CD4-positive, alpha-beta T cell treated with Interleukin-15 for 1 hour (primary cell): ENCODE measurements at places on chromosomes 6 and 20.
A peak's percentile ranks its signal among the peaks of the same experiment; 100 is the strongest.

DNA sequence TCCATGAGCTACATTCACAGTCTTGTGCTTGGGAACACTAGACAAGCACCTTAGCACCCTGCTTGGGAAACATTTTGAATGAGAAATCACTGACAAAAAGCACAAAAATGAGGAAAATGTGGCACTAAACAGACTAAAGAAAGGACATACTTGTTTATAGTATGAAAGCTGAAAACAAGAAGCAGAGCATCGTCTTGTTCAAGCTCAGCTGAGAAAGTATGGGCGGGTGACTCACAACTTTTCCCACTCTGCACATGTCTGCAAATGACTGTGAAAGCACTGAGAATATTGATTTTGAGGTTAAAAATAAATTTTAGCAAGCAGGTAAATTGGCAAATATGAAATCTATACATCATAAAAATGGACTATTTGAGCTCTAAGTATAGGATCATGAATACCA, 725.3 kb downstream of the COL12A1 start:
- no peak for DNase-seq

DNA sequence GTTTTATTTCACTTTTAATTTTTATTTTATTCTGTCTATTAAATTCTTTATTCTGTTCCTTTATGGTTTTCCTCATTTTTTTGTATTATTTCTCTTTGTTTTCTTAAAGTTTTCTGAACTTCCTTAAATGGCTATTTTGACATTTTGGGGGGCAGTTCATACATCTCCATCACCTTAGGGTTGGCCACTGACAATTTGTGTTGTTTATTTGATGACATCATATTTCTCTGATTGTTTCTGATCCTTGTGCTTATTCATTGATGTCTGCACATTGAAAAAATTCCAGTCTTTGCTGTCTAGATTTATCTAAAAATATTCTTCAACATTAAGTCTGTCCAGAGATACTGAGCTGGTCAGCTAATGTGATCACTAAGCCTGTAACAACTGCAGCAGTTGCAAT, 379.5 kb upstream of the EYS start:
- no peak for DNase-seq

DNA sequence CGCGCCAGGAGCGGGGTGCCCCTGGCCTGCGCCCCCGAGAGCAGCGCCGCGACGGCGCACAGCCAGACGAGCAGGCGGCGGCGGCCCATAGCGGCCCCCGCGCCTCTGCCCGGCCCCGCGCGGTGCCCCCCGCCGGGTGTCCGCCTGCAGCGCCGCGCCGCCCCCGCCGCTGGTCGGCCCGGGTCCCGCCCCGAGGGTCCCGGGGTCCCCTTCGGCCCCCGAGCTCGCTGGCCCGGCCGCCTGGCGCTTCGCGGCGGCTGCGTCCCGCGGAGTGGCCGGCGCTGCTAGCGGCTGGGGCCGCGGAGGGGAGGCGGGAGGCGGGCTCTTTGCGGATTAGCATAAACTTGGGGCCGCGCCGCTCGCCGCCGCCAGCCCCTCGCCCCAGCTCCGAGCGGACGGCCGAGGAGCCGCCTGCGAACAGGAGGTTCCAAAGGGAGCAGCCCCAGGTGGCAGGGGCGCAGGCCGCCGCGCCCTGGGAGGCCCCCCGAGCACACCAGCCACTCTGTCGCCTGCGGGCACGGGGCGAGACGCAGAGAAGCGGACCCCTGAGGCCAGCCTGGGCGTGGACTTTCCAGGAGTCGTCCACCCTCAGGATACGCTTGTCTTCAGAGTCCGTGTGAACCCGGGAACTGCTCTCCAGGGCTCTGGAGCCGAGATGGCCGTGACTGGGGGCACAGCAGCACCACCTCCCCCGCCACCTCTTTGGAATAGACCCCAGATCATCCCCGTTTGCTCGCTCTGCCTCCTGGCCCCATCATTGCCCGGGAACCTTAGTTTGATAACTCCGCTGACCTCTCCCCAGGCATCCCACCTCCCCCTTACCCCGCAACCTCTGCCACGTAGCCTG, at the start of gene EMILIN3:
TSS of gene EMILIN3 (minus strand) at position 273 of the 847 bp plus-strand sequence. CDS start at position 89, 184 bp downstream.
- DNase-seq: no peak

DNA sequence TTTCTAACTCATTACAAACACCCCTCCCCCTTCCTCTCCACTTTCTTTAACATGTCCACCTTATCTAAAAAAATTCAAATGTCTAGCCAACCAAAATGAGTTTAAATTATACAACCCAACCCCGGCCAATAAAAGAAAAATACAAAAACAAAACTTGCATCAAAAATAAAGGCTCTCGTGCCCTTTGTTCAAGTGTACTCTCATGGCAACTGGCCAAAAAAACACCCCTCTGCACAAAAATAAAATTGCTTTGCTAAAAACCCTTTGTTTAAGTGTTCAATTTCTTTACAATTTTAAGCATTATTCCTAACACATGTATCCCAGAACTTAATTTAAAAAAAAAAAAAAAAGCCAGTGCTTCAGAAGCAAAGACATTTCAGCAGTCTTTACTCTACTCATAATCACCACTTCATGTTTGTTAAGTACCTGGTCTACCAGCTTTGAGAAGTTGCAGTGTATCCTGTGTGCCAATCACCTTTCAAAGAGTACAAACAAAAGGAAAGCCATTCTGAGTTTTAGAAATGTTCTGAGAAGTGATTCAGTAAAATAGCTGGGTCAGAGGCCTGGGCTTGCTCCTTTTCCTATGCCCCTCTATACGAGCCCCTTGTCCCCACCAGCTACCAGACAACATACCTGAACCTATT, 87.5 kb downstream of the MDN1 start:
- DNase-seq: no peak

- no peak for DNase-seq
Observed at GRCh38 chr6:152298055-152298647, 339.0 kb downstream of the SYNE1 start.

DNA sequence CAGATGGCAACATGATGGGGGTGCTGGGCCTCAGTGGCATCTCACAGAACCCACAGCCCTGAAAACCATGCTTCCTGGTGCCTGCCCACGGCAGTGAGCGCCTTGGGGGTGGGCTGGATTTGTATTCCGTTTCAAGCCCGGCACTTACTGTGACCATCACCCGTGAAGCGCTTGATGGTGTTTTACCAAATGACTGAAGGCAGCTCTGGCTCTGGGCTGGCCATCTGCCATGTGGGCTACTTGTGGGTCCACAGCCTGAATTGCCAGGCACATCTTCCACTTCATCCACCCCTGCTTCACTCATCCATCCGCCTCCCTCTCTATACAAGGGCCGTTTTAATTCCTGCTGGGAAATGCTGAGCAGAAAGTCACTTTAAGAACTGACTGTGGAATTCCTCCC, 250.9 kb upstream of the GMDS start:
- no peak for DNase-seq

DNA sequence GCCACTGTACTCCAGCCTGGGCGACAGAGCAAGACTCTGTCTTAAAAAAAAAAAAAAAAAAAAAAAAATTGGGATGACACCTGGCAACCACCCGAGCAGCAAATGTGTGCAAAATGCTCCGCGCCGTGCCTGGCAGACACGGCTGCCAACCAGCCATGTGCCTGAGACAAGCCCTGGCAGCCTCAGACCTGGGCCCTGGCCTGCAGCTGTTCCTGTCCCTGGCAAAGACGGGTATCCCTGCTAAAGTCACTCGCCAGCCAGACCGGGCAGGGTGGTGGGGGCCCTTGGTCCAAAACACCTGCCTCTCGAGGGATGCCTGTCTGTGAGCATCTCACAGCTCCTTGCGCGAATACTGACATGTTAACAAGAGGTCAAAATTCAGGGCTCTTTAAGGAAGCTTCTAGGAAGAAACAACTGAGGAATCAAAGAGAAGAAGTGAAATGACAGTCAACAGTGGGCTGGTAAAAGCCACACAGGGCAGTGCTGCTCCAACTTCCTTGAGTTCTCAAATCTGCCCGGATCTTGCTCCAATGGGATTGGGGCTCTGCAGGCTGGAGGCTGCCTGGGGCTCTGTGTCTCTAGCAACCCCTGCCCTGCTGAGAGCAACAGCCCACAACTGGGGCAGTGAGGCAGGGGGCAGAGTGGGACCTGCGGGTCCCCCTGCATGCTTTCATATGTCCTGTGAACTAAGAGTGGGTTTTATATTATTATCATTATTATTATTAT, 53.4 kb downstream of the SYTL3 start:
- DNase-seq: no peak

DNA sequence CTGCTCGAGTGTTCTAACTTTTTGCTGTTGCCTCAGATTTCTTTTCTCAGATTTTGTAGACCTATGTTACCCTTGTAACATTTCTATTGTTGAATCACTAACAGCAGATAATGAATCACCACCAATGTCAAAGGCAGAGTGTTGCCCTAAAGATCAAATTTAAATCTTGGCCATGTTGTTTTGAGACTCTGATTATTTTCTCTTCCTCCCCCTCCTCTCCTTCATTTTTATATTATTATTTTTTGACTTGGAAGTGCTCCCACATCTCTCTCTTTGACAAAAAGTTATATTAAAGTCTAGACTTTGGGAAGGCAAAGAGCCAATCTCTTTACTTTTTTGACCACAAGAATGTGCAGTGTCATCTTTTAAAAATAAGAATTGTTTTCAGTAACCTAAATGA, 422.7 kb downstream of the NKAIN2 start:
- DNase-seq: no peak

DNA sequence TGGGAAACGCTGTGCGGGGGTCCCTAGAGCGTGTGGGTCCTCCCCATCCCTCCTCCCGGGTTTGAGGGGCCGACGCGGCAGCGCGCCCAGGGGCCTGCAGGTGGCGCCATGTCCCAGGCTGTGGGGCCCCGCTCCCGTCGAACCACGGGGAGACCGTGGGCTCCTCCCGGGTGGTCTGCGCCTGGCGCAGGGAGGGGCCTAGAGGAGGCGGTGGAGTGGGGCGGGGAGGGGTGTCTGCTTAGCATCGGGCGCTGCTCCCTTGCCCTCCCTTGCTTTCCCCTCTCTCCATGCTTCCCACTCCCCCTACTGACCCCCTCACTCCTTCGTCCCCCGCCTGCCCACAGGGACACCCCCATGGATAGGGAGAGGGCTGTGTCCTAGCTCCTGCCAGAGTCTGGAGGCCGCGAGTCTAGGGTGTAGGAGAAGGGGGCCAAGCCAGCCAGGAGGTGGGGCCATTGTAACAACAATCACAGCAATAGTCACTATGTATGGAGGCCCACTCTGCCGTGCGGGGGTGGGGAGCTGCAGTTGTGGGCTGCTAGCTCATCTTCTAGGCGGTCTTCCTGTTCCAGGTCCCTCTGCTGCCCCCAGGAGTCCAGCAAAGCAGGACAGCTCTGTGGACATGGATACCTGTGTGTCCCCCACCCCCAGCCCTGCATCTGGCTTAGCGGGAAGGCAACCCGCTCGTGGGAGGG, 51.7 kb downstream of the CHMP4B start:
- DNase-seq: no peak

DNA sequence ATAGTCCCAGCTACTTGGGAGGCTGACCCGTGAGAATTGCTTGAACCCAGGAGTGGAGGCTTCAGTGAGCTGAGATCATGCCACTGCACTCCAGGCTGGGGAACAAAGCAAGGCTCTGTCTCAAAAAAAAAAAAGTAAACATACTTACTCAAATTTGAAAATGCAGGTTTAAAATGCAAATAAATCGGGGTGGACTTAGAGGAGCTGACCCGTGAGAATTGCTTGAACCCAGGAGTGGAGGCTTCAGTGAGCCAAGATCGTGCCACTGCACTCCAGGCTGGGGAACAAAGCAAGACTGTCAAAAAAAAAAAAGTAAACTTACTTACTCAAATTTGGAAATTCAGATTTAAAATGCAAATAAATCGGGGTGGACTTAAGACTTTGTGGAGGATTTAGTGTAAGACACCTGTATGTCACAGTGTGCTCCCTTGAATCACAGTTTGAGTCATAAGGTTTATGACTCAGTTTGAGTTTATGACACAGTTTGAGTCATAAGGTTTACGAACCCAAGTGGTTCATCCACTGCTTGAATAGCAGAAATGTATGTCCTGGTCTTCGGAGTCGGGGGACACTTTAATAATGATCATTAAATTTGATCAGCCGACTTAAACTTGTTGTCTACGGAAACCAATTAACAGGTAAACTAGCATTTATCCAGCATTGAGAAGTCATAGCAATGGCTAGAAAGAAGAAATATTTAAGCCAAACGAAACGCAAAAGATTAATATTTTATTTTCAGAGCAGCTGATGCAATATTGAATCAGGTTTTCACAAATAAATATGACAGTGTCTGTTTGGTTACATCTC, 6.8 kb upstream of the MRPS10 start:
- no peak for DNase-seq

DNA sequence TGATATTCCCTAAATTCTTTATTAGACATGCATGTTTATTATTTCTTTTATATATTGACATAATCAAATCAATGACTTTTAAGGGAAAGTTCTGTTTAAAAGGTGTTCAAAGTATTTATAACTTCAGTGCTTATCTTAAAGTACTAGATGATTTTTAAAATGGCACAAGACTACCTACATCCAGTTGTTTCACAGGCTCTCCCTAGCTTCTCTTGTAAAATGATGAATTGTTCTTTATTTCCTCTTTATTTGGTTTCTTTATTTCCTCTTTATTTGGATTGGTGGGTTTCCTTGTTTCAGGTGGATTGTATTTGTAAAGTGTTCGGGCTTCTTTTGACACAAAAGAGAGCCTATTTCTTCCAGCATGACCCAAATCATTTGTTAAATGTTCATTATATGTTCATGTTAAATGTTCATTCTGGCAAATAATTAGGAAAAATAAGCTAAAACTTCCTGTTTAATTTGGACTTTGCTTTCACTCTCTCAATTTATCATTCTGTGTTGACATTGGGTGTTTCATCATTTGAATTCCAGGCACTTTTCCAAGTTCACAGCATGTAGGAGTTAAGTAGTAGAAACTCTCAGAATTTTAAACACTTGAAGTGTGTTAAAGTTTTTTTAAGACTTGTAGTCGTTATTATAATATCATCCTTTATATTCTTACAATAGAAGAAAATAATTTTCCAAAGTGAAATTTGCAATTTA, 24.6 kb downstream of the MLIP start:
- no peak for DNase-seq

DNA sequence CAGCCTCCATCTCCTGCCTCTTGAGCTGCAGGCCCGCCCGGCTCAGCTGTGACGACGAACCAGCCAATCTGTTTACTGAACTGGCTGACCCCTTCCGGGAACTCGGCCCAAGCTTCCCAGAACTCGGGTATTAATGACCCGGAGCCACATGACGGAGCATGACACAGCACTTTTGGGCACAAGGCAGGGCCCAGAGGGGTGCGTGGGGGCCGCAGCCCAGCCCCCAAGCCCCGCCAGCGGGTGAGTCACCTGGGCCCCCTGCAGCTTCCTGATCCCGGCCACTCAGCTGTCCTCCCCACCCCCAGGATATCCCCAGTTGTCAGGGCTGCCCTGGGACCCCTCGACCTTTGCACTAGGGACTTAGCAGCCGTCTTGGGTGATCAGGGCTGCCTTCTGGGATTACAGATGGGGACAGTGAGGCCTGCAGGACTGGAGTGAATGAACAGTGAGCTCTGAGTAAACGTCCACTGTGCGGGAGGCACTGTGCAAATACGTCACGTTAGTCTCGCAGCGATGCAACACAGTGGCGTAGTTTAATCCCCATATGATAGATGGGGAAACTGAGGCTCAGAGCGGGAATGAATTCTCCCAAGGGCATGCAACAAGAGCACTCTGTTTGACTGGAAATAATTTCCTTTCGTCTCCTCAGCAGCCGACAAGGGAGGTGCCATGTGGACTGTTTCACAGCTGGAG, 102.1 kb downstream of the CEBPB start:
- peak; percentile 63 for DNase-seq

GRCh38 chr20:58875111-58875510, 22.6 kb downstream of the GNAS start:
- no peak for DNase-seq
